ENCODE measurements at places on chromosomes 5 and 9.

GRCh38 chr9:90306158-90306557 is 336.5 kb downstream of the DIRAS2 start:
- no peak for DNase-seq

DNA sequence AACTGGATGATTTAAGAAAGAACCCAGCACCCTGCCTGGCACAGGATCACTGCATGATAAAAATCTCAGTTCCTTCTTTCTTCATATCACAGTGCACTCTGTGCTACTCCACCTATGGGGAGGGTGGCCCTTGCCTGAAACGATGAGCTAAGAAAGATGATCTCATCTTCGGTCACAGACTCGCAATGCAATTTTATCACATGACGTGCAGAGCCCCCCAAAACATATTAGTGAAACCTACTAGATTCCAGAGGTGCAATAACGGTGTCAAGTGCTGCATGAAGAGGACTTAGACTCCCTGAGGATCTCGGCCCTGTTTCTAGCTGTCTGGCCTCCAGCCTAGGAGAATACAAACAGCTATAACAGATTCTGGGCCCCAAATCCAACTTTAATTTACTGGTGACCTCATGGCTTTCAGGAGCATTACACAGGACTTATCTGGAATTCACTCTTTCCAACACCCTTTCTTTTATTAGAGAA is 104.0 kb downstream of the EBF1 start:
- DNase-seq: no peak

DNA sequence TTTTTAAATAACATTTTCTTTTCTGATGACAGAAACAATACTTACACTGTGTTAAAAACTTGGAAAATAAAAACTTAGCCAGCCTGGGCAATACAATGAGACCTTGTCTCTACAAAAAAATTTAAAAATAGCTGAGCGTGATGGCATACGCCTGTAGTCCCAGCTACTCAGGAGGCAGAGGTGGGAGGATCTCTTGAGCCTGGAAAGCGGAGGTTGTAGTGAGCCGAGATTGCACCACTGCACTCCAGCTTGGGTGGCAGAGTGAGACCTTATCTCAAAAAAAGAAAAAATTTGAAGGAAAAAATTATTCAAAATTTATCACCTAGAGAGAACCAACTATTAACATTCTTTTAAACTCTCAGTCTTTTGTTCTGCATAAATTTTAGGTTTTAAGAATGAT is 4.9 kb upstream of the CMYA5 start:
- DNase-seq: no peak

GRCh38 chr5:34849253-34849652 is 10.3 kb downstream of the TTC23L start:
- DNase-seq: no peak

GRCh38 chr5:127838661-127839060 is 135.5 kb downstream of the CCDC192 start:
- DNase-seq: no peak

- peak; percentile 69 for DNase-seq
These were observed 5.1 kb downstream of the MGAT4B start for GRCh38 chr5:179801304-179802206.

- DNase-seq: no peak
These were observed 12.3 kb upstream of the URM1 start for GRCh38 chr9:128358861-128359260.

DNA sequence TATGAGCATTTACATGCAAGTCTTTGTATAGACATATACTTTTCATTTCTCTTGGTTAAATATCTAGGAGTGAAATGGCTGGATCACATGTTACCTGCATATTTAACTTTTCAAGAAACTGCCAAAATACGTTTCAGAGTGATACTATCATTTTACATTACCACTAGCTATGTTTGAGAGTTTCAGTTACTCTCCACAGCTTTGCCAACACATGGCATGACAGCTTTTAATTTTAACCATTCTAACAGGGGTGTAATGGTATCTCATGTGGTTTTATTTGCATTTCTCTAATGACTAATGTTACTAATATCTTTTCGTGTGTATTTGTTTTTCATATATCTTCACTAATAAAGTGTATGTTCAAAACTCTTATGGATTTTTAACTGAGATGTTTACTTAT is 99.8 kb downstream of the DTWD2 start:
- DNase-seq: no peak

DNA sequence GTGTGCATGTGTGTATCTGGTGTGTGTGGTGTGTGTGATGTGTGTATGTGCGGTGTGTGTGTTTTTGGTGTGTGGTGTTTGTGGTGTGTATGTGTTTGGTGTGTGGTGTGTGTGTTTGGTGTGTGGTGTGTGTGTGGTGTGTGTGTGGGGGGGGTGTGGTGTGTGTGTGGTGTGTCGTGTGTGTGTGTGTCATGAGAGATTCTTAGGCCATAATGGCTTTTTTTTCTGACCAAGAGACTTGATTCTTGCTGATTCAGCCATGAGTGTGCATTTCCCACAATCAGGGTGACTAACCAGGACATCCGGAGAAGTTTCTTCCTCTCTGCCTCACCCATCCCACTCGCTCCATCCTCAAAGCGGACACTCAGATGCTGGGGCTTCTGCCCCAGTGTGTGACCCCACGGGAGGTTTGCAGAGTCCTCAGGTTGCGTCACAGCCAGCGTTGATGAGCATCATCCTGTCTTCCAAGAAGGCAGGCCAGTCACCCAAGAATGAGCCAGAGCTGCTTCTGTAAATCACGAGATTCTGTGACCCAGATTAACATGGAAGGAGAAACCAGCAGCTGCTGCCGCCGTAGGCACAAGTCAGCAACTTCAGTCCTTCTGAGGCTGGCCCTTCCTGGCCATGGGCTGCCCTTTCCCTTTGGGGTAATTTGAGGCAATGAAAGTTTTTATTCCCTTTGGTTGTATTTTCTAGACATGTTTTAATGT is 12.5 kb upstream of the CTSL start:
- DNase-seq: peak; percentile 12

DNA sequence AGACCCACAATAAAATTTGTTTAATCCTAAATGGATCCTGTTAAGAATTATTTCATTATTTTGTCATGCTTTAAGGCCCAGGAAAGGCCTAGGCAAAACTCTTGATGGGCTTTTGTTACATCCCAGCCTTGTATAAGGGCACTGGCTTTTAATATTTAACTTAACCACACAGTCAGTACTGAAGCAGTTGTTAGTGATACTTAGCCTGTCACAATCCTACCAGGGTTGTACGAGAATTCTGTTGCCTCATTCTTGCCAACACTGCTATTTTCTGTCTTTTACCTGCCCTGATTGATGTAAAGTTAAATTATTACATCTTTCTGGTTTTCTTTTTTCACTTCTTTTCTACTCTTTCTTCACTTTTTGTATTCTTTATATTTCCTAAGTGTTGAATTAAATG is 10.9 kb downstream of the ZNF169 start:
- DNase-seq: no peak

DNA sequence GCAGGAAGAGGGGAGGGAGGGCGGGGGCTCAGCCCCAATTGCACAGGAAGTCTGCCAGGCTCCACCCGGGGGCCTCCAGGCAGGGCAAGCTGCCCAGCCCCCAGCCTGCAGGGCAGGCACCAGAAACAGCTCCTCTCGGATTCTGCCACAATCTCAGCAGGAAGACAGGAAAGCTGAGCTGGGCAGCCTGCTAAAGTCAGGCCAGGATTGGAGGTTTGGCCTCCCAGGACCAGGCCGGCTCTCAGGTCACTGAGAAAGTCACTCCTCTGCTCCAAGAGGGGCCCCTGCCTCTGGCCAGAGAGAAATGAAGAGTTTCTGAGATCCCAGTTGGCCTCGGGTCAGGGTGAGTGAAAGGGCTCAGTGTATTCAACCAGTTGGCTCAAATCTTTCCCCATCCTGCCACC is 54.6 kb upstream of the STXBP1 start:
- DNase-seq: no peak

DNA sequence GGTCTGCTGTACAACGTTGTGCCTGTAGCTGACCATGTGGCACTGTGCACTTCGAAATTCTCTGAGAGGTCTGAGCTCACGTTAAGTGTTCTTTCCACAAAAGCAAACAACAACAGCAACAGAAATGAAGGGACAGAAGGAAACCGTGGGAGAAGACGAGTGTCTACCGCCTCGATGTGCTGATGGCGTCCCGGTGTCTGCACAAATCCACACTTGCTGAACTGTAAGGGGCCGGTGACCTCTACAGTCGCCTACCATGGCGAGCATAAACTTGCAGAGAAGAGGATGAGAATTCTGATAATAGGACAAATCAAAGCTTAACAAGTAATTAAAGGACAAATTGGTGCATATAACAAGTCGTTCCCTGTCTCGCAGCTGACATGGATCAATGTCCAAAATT is 114.0 kb downstream of the ADAMTS2 start:
- no peak for DNase-seq

DNA sequence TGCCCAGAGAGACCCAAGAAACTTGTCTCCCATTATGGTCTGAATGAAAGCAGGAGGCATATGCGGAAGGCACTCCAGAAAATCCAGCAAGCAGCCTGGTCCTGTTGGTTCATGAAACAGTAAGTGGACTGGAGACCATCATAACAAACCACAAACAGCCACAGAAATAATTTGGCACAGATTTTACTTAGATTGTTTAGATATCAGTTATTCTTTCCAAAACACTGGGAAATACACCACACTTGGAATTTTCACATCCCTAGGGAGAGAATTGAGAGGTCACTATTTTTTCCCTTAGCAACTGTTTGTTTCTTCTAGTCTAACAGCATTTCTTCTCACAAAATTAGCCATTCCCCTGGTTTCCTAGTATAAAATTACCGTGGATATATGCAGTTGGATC is 300.8 kb downstream of the OSTF1 start:
- no peak for DNase-seq

GRCh38 chr9:9973062-9973461 is 639.7 kb downstream of the PTPRD start:
- no peak for DNase-seq

DNA sequence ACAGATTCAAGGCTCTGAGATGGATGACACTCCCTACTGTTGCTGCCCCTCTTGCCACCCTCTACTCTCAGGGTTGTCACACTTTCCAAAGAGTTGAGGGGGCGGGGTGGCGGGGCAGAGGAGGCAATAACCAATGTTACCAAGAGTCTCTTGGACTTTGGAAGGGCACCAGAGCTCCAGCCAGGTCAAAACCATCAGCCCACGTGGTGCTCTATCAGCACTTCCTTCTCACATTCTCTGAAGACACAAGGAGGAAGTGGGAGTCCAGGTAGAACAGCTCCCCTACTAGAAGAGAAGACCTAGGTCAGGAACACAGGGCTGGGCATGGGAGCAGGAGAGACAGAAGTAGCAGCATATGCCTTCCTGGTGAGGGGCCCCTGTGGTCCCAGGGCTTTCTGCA is 33.0 kb upstream of the PIK3R1 start:
- DNase-seq: no peak

GRCh38 chr5:83471405-83472212 is at the start of gene VCAN:
Gene VCAN, plus strand, starts transcription at chr5:83471744. Its CDS starts 11,775 bp downstream, at chr5:83483519.
- DNase-seq: no peak

GRCh38 chr5:103237778-103238177 is 20.8 kb upstream of the MACIR start:
- DNase-seq: no peak

GRCh38 chr9:33868440-33868973 is 51.5 kb downstream of the UBE2R2 start:
- DNase-seq: no peak

DNA sequence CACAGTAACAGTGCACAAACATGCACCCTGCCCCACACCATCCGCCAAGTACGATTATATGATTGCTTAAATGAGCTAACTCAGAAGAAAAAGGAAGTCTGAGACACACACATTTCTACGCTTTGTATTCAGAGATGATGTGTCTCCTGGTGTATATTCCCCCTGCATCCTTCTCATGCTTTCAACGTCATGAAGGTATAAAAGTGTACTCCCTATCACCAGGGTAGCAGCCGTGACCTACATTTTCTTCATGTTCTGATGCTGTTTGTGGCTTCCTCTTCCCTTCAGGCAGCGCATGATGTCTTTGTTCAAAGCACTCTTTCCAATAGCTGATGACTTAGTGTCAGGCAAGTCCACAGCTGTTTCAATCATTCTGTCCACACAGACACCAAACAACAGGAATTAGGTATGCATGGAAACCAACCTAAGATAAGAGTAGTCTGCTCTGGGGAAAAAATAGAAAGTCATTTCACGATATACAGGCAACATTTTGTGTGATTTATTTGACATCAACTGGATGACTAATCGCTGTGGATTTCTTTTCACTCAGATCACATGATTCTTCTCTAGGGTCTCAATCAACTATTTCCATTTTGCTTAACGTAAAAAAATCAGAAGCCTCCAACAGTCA is 269.4 kb upstream of the PTGER4 start:
- DNase-seq: peak; percentile 76

GRCh38 chr5:31880449-31880848 is 241.5 kb downstream of the PDZD2 start:
- DNase-seq: no peak

GRCh38 chr9:120942186-120943001 is 15.8 kb upstream of the TRAF1 start:
- no peak for DNase-seq

- DNase-seq: no peak
These were observed 46.6 kb downstream of the ADAMTSL1 start for GRCh38 chr9:18520416-18521047.

DNA sequence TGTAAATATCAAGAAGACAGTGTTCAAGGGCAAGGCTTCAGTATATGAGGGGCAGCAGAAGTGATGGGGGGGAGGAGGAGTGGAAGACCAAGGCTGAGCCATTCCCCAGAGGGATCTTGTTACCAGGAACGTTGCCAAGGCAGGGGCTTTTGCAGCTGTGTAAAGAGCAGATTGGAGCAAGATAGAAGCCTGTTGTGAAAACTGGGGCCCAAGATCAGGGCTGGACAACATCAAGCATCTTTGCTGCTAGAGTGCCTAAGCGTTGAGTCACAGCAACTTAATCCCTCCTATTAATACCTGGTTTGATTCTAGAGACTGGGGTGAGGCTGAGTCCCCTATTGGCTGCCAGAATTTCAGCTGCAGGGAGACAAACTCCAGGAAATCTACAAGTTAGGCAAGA is 18.4 kb upstream of the ERCC6L2 start:
- DNase-seq: no peak

- no peak for DNase-seq
These were observed 4.7 kb upstream of the TMEM141 start for GRCh38 chr9:136786451-136786850.

- DNase-seq: no peak
These were observed 59.7 kb downstream of the GPR21 start for GRCh38 chr9:123093141-123093540.

DNA sequence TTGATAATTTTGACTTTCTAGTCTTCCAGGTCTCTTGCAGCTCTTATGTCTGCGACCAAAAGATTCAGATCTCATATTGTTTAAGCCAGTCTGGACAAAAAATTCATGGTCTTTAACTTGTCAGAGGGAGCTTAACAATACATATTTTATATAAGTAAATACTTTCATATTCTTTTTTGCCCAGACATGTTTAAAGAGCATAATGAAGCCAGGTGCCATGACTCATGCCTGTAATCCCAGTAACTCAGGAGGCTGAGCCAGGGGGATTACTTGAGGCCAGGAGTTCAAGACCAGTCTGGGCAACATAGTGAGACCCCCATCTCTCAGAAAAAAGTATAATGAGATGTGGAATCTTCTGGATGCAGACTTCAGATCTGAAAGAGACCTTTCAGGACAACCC is 69.8 kb downstream of the JMY start:
- DNase-seq: no peak

All from activated T-helper 1 cell treated with anti-CD3 and anti-CD28 coated beads, Interleukin-12 subunit alpha, Interleukin-12 subunit beta, Interleukin-2, Interleukin-4 antibody, amounts not matched to agents 30 ng/mL and 10 ng/mL and 1 ng/mL, durations not matched to agents 14 hours and 24 hours and 36 hours (primary cell).